Central memory CD4-positive, alpha-beta T cell (primary cell): ENCODE measurements at places on chromosomes 11 and 22.

- DNase-seq, result no peak
Observed at GRCh38 chr11:90294526-90294925, 71.7 kb upstream of the CHORDC1 start.

DNA sequence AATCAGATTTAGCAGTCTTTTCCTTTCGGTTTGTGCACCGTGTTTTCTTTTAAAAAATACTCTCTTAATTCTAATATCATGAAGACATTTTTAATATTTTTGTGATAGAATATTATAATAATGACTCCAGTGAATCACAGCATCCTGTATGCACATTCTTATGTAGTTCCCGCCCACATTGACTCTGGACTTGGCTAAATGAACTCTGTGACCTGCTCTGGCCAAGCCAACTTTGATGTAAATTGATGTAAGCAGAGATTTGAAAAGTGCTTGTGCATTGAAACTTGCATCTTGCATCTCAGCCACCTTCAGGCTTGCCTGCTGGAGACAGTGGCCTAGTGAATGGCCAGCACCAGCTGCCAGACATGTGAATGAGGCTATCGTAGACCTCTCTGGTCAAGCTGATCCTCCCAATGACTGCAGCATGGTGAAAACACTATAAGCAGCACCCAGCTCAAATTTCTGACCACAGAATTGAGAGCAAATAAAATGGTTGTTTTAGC is 29.2 kb upstream of the PGM2L1 start:
- no peak for DNase-seq

DNA sequence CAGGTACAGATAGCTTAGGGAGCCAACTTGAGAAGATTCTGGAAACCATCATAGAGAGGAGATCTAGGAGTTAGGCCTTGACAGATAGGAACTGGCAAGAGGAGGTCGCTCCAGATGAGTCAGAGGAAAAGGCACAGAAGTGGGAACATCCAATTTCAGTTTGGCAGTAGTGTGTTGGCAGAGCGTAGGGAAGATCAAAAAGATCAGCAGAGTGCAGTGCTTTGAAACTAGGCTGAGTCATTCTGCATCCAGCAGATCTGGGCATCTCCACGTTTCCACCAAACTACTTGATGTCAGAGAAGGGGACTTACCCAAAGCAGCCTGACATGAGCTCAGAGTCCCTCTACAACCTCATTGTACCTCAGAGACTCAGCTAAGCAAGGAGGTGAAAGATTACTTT is 58.5 kb downstream of the GAB4 start:
- DNase-seq, result no peak

- DNase-seq, result no peak
Observed at GRCh38 chr22:43253839-43254238, 66.9 kb upstream of the TTLL12 start.

GRCh38 chr11:15006139-15006759 is 34.1 kb upstream of the CALCA start:
- DNase-seq, result peak; percentile 32

DNA sequence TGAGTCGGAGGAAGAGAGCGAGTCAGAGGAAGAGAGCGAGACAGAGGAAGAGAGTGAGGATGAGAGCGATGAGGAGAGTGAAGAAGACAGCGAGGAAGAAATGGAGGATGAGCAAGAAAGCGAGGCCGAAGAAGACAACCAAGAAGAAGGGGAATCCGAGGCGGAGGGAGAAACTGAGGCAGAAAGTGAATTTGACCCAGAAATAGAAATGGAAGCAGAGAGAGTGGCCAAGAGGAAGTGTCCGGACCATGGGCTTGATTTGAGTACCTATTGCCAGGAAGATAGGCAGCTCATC is 780 bp downstream of the TRIM44 start:
- no peak for DNase-seq

GRCh38 chr11:95595973-95596489 is 193.6 kb downstream of the FAM76B start:
- no peak for DNase-seq

DNA sequence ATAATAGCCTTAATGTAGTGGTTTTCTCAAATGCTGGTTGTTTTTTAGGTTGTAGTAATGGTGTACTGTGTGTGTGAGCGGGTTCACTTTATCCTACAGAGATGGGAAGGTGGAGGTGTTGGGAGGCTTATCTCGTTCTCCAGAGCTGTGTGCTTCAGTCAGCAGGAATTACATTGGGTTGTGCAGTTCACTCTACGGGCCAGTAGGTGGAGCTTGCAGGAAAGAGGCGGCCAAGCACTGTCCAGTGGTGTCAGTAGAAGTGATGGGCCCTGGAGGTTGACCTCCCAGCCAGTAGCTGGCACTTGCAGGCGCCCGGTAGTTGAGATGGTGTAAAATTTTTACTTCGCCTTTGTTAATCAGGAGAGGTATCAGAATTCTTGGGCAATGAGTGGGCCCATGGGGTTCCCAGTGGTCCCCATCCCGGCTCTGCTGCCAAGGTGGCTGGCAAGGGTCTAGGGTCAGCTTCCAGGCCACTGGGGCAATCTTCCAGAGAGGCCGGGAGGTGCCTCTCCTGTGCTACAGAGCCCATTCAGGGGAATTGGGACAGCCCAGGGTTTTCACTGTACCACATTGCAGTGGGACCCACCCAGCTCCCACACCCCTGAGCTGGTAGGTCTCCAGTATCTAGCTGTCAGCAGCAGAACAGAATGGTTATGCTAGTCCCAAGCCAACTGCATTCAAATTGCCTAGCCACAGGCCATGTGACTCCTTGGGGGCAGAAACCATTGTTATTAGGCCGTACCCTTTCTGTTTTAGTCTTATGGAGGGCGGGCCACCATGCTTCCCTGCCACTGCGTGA is 43.9 kb downstream of the BIRC2 start:
- peak; percentile 49 for DNase-seq

GRCh38 chr22:19766511-19767426 is 6.2 kb downstream of the TBX1 start:
- peak; percentile 20 for DNase-seq

- no peak for DNase-seq
Observed at GRCh38 chr11:104169091-104169490, 5.1 kb upstream of the PDGFD start.

DNA sequence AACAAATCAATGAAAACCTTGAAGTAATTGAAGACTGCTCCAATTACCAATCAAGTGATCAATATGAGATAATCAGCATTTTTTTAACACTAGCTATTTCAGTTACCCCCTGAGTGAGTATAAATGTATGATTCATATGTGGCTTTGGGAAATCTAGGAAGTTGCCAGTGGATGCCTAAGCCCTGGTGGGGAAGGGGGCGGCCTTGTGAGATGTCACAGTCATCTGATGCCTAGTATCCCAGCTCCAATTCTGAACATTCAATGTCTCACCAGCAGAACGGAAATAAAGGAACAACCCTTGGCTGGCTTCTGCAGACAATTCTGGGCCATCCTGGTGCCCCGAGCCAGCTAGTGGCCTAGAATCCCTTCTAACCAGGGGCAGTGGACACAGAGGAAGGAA is 58.5 kb upstream of the TIMP3 start:
- no peak for DNase-seq

DNA sequence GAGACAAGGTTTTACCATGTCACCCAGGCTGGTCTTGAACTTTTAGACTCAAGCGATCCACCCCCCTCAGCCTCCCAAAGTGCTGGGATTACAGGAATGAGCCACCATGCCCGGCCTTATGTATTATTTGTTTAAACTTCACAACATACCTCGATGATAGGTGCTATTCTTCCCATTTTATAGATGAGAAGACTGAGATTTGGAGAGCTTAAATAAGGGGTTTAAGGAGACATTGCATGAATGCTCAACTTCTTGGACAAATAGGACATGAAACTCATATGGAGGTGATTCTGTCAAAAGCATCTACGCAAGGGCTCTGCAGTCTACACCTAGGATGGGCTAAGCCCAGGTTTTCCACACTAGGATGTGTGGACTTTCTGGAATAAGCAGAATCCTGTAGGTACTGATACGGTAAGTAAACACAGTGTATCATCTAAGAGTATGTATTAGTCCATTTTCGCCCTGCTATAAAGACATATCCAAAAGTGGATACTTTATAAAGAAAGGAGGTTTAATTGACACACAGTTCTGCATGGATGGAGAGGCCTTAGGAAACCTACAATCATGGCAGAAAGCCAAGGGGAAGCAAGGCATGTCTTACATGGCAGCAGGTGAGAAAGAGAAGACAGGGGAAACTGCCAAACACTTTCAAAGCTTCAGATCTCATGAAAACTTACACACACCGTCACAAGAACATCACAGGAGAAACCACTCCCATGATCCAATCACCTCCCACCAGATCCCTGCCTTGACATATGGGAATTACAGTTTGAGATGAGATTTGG is 62.8 kb upstream of the CAPRIN1 start:
- DNase-seq, result no peak

- no peak for DNase-seq
Observed at GRCh38 chr11:128496692-128497060, 90.7 kb downstream of the ETS1 start.

DNA sequence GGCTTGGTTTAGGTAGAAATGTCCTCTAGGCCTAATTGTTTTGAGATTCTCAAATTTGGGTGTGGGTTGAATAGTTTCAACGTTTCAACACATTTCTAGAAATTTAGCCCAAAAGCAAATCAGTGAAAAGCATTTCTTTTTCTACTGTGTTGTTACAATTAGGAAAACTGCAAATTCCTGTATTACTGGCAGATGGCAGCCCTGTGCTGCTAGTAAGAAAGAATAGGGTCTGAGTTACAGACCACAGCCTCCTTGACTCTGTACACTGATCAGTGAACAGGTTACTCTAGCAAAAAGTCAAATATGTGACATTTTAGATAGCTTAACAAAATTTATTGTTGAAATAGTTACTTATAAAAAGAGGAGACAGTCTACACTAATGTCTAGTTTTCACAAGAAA is 703.0 kb downstream of the JRKL start:
- DNase-seq, result no peak

GRCh38 chr22:27651486-27651885 is 150.1 kb downstream of the MN1 start:
- DNase-seq, result no peak
